ENCODE measurements at places on chromosomes 11 and 22.

GRCh38 chr22:48895336-48895735, 932.3 kb downstream of the BRD1 start:
- no peak overlapping the region for H3K27ac ChIP-seq
- DNase-seq: no peak
- H3K4me1 ChIP-seq: no peaks in the 10 kb centered on the region
- no peaks in the 10 kb centered on the region for H3K27me3 ChIP-seq

DNA sequence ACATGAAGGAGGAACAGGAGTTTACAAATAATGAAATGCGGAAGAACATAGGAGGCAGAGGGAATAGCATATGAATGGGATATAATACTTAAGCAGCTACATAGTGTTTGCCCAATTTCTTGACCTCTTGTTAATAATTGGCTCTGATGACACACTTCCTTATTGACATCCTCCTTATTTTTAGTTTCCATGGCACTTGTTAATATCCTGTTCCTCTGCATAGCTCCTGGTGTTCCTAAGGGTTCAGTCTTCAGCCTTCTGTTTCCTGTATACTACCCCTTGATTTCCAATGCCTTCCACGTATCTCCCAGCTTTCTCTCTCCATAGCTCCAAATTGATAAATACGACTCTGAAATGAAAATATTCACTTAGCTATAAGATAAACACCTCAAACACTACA, 663.8 kb upstream of the API5 start:
- peak; percentile 22 for DNase-seq
- no peaks in the 10 kb centered on the region for H3K4me1 ChIP-seq
- H3K27ac ChIP-seq: no peak overlapping the region
- H3K4me3 ChIP-seq: no peak overlapping the region
- no peaks in the 10 kb centered on the region for H3K36me3 ChIP-seq
- no peaks in the 10 kb centered on the region for H3K27me3 ChIP-seq

DNA sequence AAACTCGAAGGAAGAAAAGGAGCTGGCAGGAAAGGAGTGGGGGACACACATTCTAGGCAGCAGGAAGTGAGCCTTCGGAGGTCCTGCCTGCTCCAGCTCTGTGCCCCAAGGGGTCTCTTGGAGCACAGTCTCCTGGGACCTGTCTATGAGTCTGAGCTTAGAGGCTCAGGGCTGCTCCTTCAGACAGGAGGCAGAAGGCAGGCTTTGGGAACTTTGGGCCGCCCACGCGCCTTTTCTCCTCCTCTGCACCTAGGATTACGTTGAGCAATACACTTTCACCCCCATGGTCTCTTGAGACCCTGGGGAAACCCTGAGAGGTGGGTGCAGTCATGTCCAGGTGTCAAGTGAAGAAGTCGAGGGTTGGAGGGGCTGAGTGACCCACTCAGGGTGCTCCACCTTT, 965 bp downstream of the TCN2 start:
- no peak for DNase-seq
- peaks cover 37% of the 10 kb centered on the region for H3K4me1 ChIP-seq
- H3K36me3 ChIP-seq: peaks cover 14% of the 10 kb centered on the region
- H3K27ac ChIP-seq: peak overlapping the region; percentile 73
- no peaks in the 10 kb centered on the region for H3K27me3 ChIP-seq
- no peak overlapping the region for H3K4me3 ChIP-seq

GRCh38 chr22:42655693-42656092, 6.5 kb upstream of the CYB5R3 start:
- no peak overlapping the region for H3K4me3 ChIP-seq
- no peaks in the 10 kb centered on the region for H3K27me3 ChIP-seq
- no peak for DNase-seq
- H3K27ac ChIP-seq: no peak overlapping the region
- no peaks in the 10 kb centered on the region for H3K4me1 ChIP-seq
- H3K36me3 ChIP-seq: no peaks in the 10 kb centered on the region

DNA sequence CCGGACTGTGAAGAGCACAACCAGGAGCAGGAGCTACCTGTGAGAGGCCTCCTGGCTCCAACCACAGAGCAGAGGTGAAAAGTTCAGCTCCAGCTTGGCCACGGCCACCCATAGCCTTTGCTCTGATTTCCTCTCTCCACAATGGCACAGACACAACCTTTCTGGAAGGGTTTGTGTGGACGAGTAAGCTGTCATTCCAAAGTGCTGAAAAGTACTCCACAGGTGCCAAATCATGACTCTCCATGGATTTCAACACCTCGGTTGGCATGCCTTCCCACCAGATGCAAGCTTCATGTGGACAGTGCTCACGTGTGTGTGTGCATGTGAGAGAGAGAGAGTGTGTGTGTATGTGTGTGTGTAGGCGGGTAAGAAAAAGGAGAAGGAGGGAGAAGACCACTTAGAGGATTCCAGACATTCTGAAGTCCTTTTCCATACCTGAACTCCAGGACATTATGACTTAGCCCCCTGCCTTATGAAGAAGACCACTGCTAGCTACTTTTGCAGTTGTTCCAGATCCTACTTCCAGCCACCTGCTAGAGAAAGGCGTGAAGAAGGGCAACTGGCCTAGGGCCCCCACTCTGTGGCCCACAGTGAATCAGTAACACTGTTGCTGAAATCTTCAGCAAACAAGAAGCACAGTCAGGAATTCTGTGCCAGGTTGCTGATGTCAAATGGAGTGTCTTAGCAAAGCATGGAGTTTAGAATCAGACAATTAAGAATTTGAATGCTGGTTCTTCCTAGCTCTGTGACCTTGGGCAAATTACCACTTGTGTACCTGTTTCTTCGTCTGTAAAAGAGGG, 13.9 kb upstream of the NAV2 start:
- H3K4me3 ChIP-seq: no peak overlapping the region
- no peaks in the 10 kb centered on the region for H3K36me3 ChIP-seq
- H3K27me3 ChIP-seq: no peaks in the 10 kb centered on the region
- no peak for DNase-seq
- no peaks in the 10 kb centered on the region for H3K4me1 ChIP-seq

All from endothelial cell of umbilical vein (primary cell).